NCI-H1436 (cell line): ENCODE measurements at places on chromosomes 16 and 17.

- peak; percentile 66 for DNase-seq
Measured at GRCh38 chr16:73095885-73096421, 48.0 kb upstream of the ZFHX3 start.

DNA sequence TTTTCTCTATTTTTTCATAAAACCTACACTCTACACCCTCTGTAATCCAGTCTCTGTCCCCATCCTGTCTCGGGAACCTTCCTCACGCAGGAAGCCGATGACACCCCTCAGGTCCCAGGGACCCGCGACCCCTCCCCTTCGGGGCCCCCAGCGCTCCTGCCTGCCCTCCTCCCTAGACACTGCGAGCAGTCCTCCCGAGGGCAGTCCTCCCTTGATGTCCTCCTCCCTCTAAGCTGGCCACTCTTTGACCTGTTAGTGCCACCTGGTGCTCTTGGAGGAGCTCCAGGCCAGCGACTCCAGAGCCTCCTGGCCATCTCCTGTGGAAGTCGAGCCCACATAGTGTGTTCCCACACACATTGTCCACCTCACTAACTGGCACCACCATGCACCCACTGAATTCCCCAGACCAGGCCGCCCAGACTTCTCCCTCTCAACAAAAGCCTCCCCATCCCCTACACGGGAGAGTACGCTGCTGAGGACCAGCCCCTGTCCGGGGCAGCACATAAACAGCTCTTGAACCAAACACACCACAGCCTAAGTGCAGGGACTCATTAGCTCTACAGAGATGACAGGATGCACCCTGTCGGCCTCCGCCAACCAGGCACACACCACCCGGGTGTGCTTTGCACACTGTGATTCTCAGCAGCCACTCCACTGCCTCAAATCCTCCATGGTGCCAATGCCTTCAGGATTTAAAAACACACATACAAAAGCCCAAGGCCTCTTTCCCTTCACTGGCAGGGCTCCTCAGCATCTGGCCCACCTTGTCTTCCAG, 9.3 kb downstream of the OSBPL7 start:
- DNase-seq = no peak

DNA sequence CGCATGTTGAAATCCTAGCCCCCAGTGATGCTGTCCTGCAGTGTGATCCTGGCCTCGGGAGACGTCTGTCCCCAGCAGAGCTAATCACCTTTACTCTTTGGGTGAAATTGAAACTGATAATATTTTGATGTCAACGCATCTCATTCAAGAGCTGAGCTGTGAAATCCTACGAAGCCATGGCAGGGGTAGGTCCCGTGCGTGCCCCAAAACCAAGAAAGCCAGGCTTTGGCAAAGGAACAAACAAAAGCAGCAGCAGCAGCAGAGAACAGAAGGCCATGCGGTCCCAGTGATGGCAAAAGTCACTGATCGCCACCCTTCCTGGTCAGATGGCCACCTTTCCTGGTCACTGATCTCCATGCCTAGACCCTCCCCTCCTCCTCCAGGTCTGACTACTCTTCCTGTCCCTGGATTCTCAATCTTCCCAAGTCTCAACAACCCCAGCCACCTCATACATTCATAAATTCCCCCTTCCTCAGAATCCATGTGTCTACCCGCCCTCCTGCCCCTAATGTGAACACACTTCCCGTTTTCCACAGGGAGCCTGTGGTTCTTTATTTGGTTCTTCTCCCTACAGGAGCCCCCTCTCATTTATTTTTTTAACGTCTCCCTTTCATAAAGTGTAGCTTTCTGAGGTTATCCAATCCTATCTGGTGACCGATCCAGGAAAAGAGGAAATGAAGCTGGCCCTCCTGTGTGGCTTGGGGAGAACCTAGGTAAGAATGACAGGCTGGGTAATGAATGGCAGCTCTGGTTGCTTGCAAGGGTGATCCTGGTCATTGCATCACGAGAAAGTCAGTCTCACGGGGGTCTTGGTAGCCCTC, 50.3 kb downstream of the CPPED1 start:
- DNase-seq = no peak

DNA sequence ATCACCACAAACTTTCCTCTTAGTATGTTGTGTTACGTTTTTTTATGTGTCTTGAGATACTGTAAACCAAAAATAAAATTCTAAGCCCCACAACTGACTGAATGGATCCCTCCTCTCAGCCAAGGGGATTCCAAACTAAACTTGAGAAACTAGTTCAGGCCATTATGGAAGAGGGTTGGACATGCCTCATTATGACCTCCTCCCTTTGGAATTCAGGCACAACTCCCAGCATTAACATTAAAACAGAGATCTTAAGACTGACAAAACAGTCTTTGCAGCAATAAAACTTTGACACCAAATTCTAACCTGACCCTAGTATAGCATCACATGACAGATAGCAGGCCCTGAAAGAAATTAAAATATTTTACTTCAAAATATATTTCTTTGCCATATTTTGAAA, 51.1 kb upstream of the SLC47A1 start:
- DNase-seq = no peak

- no peak for DNase-seq
Measured at GRCh38 chr16:80804056-80804525, 307 bp downstream of the CDYL2 start.

DNA sequence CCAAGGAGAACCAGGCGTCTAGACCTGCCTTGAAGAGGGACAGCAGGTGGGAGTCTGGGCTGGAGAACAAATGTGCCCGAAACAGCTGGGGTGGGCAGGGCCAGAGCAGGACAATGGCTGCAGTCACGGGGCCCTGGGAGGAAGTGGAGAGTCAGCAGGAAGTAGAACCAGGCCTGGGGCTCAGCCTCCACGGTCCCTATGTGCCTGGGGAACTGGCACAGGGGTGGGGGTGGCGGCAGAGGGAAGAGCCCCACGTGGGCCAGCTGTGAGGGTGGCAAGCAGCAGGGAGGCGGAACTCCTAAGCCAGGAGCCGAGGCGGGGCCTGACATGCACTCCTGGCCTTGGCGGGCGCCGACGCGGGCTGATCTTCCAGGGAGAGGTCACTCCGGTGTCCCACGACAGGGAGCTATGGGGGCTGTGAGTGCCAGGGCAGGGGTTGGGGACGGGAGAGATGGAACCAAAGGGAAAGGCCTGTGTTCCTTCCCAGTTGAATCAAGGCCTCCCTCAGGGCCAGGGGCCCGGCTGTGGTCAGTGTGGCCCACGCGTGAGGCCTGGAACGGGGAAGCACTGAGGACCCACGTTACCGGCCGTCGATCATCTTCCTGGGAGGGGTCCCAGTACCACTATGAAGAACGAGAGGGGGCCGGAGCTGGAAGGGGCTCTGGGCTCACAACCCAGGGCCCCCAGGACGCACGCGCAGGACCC, 42.7 kb downstream of the TIMM22 start:
- no peak for DNase-seq

GRCh38 chr17:58329810-58330537, 1.4 kb upstream of the TSPOAP1 start:
- DNase-seq = no peak

DNA sequence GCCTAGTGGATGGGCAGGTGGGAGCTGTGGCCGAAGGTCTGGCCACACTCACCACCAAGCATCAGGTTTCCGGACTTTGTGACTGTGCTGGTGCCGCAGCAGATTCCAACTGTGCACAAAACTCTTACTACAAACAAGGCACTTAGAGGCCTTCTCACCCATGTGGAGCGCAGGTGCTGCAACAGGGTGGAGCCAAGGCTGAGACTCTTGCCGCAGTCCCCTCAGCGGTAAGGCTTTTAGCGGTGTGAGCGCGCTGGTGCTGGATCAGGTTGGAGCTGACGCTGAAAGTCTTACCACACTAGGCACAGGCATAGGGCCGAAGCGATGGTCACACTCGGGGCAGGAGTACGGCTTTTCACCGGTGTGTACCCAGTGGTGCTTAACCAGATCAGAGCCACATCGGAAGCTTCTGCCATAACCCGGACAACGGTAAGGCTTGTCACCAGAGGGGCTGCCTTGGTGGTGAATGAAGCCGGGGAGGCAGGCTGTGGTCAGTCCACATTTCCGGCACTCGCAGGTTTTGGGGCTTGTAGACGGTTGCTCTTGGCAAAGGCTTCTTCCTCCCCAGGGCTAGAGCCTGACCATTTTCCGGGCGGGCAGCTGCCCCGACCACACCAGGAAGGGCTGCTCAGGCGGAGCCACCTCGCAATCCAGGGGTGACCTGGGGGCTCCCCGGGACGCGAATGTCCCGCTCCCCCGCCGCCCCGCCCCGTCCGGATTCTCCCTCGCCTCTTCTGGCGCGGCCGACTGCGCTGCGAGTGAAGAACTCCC, 1.0 kb upstream of the ARMC5 start:
- DNase-seq = no peak

GRCh38 chr16:373848-374615, 3.7 kb upstream of the MRPL28 start:
- no peak for DNase-seq

- no peak for DNase-seq
Measured at GRCh38 chr16:30615358-30616091, 5.3 kb upstream of the ZNF689 start.

DNA sequence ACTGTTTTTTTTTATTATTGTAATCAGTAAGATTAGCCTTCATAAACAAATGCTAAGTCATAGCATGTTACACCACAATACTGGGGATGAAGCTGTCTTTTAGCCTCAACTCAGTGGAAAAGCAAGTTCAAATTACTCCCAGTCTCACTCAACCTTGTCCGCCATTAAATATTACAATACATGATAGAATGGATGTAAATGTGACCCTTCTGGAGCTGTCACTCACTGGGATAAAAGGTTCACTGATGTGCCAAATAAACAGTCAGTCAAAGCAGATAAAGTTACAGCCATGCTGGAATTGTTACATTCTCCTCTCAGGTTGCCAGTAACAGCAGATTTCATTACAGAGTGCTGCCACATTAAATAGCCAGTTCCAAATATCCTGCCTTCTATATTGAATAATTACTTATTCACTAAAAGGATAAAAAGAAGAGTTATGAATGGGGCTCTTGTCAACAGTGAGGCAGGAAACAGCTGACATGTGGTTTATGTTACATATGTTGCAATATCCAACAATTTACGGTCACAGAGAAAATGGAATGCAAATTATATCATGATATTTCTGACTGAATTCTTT, 53.4 kb downstream of the BRIP1 start:
- peak; percentile 49 for DNase-seq

DNA sequence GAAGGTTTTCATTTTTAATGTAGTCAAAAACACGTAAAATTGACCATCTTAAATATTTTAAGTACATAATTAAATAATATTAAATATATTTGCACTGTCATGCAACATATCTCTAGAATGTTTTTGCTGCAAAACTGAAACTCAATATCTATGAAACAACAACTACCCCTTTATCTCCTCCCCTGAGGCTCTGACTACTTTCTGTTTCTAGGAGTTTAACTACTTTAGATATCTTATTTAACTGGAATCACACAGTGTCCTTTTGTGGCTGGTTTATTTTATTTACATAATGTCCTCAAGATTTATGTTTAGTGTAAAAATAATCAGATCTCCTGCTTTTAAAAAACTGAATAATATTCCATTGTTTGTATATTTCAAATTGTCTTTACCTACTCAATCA, 2003.9 kb downstream of the TP53TG3F start:
- DNase-seq = no peak

DNA sequence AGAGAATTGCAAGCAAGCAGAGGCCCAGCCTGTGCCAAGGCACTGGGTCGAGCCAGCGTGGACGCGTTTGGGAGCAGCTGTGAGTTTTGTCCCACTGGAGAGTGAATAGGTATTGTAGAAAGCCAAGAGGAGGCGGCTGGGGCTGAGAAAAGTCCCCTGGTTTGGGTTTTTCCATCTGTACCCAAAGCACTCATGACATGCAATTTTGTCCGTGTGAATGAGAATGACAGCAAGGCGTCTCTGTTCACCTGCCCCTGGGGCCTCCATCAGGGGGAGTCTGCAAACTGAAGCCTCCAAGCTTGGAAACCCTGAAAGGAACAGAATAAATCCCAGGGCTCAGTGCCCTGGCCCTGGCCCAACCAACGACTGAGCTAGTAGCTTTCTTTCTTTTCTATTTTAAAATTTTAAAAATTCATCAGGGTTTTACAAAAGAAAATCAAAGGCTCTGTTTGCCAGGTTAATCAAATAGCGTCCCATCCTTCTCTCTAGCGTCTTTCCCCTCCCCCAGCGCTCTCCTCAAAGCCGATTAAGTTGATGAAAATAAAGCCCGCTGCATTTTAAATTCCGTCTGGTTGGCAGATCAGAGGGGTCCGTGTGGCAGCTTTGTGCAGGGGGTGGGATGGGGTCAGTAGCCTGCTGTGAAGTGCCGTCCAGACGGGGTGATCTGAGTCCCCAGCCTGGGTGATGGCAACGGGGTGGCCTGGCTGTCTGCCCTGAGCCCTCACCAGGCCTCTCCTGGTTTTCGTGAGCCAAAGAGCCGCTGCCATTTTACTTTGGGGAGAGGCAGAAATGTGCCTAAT, 171.0 kb downstream of the KATNIP start:
- no peak for DNase-seq

- DNase-seq = no peak
Measured at GRCh38 chr17:68860941-68861340, 94.3 kb downstream of the ABCA8 start.

- DNase-seq = peak; percentile 92
Measured at GRCh38 chr17:17356149-17356930, 53.2 kb downstream of the NT5M start.

DNA sequence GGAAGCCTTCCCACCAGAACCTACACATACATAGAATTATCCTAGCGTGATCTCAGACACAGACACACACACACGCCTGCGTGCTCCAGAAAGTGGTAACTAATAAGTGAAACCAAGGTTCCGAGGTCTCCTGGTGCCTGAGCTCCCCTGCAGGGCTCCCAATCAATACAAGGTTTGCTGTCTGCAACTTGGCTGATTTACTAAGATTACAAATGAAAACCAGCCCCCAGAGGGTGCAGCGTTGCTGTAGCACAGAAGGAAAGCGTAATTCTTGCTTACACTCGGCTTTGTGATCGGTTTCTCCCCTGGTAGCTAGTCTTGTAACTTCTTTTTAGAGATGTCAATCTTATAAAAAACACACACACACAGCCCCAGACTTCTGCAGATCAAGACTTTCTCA, 334.1 kb upstream of the XYLT1 start:
- no peak for DNase-seq

GRCh38 chr16:27103954-27104353, 37.2 kb downstream of the C16orf82 start:
- no peak for DNase-seq

GRCh38 chr17:37756051-37756450, 11.2 kb upstream of the HNF1B start:
- DNase-seq = no peak

DNA sequence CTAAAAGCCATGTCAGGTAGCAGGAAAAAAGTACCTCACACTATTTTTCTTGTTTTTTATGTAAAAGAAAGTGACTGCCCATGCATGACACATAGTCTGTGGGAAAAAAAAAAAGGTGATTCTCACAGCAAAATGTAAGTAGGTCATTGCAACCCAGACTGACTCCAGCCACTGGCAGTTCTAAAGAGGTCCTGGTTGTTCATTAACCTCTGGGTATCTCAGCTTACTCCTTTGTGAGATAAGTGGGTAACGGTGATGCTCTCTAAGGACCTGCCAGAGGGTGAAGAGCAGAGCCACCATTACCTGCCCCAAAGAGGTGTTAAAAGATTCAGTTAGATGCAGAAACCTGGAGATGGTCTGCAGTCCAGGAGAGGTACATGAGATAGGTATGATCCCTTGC, 531.9 kb downstream of the GRIN2A start:
- DNase-seq = no peak

- no peak for DNase-seq
Measured at GRCh38 chr16:86121374-86122010, 222.5 kb downstream of the IRF8 start.
